Muscle of leg (tissue), 16 donors: ENCODE measurements at places on chromosomes 13 and 19.

GRCh38 chr13:45104261-45104660, 16.0 kb upstream of the GTF2F2 start:
- no peak overlapping the region for H3K27ac ChIP-seq
- no peak for DNase-seq
- H3K4me1 ChIP-seq: no peaks in the 10 kb centered on the region
- no peak overlapping the region for H3K4me3 ChIP-seq

GRCh38 chr13:44045180-44045562, 165.5 kb downstream of the LACC1 start:
- H3K36me3 ChIP-seq: no peaks in the 10 kb centered on the region
- H3K27me3 ChIP-seq: no peaks in the 10 kb centered on the region
- H3K4me3 ChIP-seq: no peak overlapping the region
- no peak overlapping the region for H3K27ac ChIP-seq
- DNase-seq: no peak

DNA sequence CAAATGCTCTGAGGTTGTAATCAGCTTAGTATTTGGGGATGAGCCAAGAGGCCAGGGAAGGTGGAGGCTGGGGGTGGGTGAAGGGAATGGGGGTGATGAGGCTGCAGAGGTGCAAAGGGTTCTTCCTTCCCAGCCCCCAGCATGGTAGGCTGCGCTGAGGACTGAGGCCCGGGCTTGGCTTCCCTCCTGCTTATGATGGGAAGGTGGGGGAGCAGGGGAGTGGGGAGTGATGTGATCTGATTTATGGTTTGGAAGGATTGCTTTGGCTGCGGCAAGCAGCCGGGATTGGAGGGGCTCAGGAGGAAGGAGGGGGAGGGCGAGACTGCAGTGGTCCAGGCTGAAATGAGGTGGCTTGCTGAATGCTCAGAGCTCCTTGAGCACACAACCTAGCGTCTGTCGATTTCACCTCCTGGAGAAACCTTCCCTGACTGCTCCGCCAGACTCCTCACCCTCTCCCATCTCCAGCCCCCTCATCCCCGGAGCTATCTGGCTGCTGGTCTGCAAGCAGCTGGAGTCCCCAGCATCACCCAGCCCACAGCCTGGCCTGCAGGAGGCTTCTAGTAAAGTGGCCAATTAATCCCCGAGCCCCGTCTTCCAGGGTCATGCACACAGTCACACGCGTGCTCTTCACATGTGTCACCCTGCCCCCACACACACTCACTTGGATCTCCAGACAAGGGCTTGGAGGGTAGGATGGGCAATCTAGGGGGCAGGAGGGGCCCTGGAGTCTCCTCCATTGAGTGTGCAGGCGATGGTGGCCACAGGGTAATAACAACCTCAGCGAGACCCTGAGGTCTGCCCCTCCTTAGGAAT, 757 bp upstream of the CLEC11A start:
- H3K27ac ChIP-seq: peak overlapping the region; percentile 93
- H3K36me3 ChIP-seq: peaks cover 9% of the 10 kb centered on the region
- H3K27me3 ChIP-seq: peaks cover 23% of the 10 kb centered on the region
- peak overlapping the region; percentile 63 for H3K4me3 ChIP-seq
- peaks cover 64% of the 10 kb centered on the region for H3K4me1 ChIP-seq

GRCh38 chr19:40449506-40449905, 5.4 kb upstream of the SERTAD3 start:
- H3K4me1 ChIP-seq: peaks cover 7% of the 10 kb centered on the region
- H3K36me3 ChIP-seq: peaks cover 27% of the 10 kb centered on the region
- no peak for DNase-seq

DNA sequence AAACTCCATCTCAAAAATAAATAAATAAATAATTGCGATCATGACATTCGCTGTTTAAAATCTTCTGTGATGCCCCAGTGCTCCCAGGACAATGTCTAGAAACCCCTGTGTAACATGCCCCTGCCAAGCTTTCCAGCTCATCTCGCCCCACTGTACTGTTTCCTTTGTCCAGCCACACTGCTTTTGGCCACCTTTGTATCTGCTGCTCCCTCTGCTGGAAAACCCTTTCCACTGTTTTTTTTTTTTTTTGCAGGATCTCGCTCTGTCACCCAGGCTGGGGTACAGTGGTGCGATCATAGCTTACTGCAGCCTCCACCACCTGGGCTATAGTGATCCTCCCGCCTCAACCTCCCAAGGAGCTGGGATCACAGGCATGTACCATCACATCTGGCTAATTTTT, 7.5 kb downstream of the PLAUR start:
- peaks cover 5% of the 10 kb centered on the region for H3K4me1 ChIP-seq
- H3K27me3 ChIP-seq: no peaks in the 10 kb centered on the region
- no peak overlapping the region for H3K4me3 ChIP-seq
- no peak for DNase-seq
- H3K27ac ChIP-seq: no peak overlapping the region

- H3K27ac ChIP-seq: no peak overlapping the region
- peak; percentile 50 for DNase-seq
- H3K4me1 ChIP-seq: no peaks in the 10 kb centered on the region
These were observed 2362.3 kb downstream of the PCDH9 start for GRCh38 chr13:64867856-64868255.

GRCh38 chr19:56097306-56097705, 23.8 kb downstream of the ZNF787 start:
- DNase-seq: no peak
- H3K27ac ChIP-seq: no peak overlapping the region
- H3K4me3 ChIP-seq: no peak overlapping the region
- no peaks in the 10 kb centered on the region for H3K27me3 ChIP-seq
- peaks cover 7% of the 10 kb centered on the region for H3K4me1 ChIP-seq

DNA sequence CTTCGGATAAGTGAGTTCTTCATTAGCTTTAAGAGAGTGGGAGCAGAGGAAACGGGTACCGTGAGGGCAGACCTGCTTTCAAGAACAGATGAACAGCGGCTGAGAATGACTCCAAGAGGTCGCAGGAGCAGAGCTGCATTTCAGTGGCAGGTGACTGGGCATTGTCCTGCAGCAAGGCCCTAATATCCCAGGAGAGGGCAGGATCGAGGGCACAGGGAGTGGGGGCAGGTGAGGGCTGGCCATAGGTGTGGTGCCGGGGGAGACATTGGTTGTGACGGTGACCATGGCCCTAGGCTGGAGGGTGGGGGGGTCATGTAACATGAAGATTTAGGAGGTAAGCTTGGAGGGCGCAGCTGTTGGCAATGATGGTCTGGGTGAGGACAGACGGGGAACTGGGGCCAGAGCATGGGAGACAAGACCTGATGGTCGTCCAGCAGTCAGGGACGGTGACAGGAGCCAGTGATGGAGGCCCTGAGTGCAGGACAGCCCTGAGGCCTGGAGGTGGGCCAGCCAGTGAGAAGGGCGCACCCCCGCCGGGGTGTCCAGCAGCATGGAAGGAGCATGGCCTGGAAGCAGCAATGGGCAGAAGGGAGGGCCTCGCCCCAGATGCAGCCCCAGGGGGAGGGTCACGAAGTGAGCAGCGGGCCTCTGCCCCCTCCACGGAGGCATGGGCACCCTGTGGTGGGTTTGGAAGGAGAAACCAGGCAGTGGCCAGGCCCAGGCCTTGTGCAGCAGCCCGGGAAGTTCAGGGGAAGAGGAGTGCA, 29.2 kb upstream of the LAMP1 start:
- H3K4me3 ChIP-seq: no peak overlapping the region
- H3K27me3 ChIP-seq: no peaks in the 10 kb centered on the region
- no peak overlapping the region for H3K27ac ChIP-seq
- H3K4me1 ChIP-seq: no peaks in the 10 kb centered on the region
- DNase-seq: no peak

- no peaks in the 10 kb centered on the region for H3K36me3 ChIP-seq
- no peaks in the 10 kb centered on the region for H3K4me1 ChIP-seq
- no peak overlapping the region for H3K4me3 ChIP-seq
- no peak overlapping the region for H3K27ac ChIP-seq
- H3K27me3 ChIP-seq: peaks cover 3% of the 10 kb centered on the region
- peak; percentile 30 for DNase-seq
These were observed 79.8 kb upstream of the FLT1 start for GRCh38 chr13:28574617-28575142.

DNA sequence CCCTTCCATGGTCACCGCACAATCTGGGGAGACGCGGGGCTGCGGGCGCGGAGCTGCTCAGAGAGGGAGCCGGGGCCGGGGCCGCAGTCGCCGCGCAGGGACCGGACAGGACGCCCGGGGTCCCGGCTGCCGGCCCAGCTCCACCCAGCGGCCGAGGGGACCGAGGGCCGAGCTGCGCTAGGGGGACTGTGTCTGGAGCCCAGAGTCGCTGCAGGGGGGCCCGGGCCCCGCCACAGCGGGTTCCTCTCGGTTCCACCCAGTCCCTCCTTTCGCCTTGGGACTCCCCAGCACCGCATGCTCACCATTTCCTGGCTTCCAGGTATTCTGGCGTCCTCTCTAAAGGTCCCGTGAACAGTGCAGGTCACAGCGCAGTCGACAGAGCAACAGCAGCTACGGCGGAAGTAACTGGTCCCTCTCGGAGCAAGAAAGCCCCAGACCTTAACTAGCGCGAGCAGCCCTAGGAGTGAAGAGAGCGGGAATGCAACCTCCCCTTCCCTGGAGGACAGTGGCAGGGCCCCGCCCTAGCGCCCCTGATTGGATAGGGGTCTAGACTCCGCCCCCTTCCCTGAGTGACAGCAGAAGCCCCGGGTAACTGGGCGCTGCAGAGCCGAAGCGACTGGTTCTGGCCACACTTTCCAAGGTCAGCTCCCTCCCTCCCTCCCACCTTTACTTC, at the start of gene ZNF878:
ZNF878 (minus strand) TSS at position 465 of the 673 bp plus-strand sequence; CDS start at position 305, 160 bp downstream.
- H3K4me1 ChIP-seq: peaks cover 6% of the 10 kb centered on the region
- H3K36me3 ChIP-seq: no peaks in the 10 kb centered on the region
- peaks cover 3% of the 10 kb centered on the region for H3K27me3 ChIP-seq

DNA sequence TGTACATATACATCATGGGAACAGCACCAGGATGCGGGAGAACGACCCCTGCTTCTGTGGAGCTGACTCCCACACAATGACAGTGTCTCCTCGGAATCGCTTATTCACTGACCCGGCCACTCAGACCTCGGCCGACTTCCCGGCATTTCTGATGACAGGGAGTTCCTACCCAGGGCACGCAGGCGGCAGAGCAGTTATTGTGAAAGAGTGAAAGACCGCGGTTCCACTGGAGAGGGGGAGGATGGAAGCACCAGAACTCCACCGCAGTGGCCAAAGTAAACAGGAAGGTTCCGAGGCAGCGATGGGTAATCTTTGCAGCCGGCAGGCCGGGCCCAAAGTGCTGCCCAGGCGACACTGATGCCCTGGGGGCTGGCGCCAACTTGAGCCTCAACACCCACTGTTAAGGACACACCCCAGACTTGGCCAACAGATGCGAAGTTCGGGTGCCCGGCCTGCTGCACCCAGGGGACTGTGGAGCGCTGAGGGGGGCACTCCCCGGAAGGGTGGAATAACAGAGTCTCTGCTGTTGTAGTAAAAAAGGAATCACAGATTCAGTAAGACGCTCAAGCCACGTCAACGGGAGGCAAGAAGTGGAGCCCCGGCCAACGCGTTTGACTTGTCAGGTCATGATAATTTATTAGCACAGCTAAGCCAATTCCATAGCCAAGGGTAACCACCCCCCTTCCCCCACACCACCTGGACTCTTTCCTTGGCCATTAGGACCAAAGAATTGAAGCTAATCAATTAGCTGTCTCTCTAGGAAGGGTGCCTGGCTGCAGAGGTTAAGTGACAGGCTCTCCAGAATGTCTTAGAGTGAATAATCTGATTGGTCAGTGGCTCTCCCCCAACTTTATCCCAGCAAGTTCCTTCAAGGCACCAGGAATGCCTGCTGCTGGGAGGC, 5.8 kb downstream of the MLLT1 start:
- no peaks in the 10 kb centered on the region for H3K27me3 ChIP-seq
- peaks cover 87% of the 10 kb centered on the region for H3K4me1 ChIP-seq
- peaks cover 25% of the 10 kb centered on the region for H3K36me3 ChIP-seq

DNA sequence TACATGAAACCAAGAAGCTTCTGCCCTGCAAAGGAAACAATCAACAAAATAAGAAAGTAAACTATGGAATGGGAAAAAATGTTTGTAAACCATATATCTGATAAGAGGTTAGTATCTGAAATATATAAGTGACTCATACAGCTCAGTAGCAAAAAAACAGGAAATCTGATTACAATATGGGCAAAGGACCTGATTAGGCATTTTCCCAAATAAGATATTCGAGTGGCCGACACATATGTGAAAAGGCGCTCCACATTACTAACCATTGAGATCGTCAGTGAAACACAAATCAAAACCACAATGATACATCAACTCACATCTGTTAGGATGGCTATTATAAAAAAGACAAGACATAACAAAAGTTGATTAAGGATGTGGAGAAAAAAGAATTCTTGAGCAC, 2818.6 kb upstream of the PCDH20 start:
- DNase-seq: no peak
- no peak overlapping the region for H3K27ac ChIP-seq
- H3K27me3 ChIP-seq: no peaks in the 10 kb centered on the region
- no peaks in the 10 kb centered on the region for H3K36me3 ChIP-seq
- H3K4me3 ChIP-seq: no peak overlapping the region

DNA sequence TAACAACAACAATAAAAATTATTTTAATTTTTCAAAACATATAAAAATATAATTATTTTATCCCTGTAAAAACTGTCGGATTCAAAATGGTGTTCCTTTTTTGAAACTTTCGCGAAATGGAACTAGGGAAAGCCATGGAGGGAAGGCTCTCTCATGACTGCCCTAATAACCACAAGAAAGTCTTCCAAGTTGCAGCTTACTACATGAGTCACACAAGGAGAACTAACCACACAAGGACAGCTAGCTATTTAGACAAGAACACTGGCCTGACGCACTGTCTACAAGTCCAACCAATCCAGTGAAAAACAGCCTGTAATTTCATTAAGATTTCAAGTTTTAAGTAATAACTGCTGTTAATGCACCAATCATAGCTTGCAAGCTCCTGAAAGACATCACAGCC, 319.2 kb upstream of the PCDH9 start:
- no peak overlapping the region for H3K27ac ChIP-seq
- no peak for DNase-seq
- H3K4me1 ChIP-seq: no peaks in the 10 kb centered on the region
- H3K36me3 ChIP-seq: no peaks in the 10 kb centered on the region
- H3K27me3 ChIP-seq: no peaks in the 10 kb centered on the region

GRCh38 chr19:8827277-8827676, 4.8 kb downstream of the ZNF558 start:
- no peaks in the 10 kb centered on the region for H3K27me3 ChIP-seq
- H3K36me3 ChIP-seq: peaks cover 68% of the 10 kb centered on the region
- no peak for DNase-seq

GRCh38 chr13:74625541-74625940, 491.3 kb upstream of the KLF12 start:
- DNase-seq: peak; percentile 76
- H3K36me3 ChIP-seq: no peaks in the 10 kb centered on the region
- no peaks in the 10 kb centered on the region for H3K4me1 ChIP-seq
- no peak overlapping the region for H3K27ac ChIP-seq
- no peaks in the 10 kb centered on the region for H3K27me3 ChIP-seq

DNA sequence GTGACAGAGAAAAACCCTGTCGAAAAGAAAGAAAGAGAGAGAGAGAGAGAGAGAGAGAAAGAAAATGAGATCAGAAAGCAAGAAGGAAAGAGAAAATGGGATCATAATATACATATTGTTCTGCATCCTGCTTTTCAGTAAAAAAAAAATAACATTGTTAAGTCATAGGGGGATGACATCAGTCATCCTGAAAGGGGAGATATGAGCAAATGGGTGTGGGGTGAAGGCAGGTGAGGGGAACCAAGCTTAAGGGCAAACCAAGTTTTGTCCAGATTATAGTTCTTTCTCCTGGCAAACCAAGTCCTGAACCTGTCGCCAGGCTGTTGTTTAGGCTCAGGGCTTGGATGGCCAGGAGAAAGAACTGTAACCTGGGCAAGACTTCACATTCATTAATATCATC, 92.6 kb upstream of the TMTC4 start:
- no peaks in the 10 kb centered on the region for H3K27me3 ChIP-seq
- DNase-seq: no peak
- no peak overlapping the region for H3K27ac ChIP-seq
- H3K4me3 ChIP-seq: no peak overlapping the region
